ENCODE measurements at places on chromosomes 1 and 21.
A peak's percentile ranks its signal among the peaks of the same experiment; 100 is the strongest.

DNA sequence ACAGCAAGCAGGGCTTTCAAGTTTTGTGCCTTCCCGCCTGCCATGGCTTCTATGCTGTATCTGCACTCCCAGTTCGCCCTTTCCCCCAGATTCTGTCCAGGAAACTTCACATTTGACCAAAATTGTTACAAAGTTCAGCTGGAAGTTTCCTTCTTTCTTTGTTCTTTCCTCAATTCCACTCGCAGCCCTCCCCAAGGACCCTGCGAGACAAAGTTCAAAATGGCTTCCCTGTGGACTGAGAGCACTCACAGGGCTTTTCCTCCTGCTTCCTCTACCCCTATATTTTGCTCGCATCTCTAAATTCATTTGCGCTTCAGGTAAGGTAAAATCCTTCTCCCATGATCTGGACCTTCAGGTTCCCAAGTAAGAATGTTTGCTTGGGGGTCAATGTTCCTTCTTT lies 1348.4 kb upstream of the B3GALT2 start:
- no peak for DNase-seq

GRCh38 chr1:106289265-106289928 lies 767.1 kb upstream of the PRMT6 start:
- no peak for DNase-seq

GRCh38 chr1:232316864-232317263 lies 313.1 kb downstream of the SIPA1L2 start:
- DNase-seq: peak; percentile 34

- DNase-seq: no peak
These were observed 69.5 kb downstream of the DDX20 start for GRCh38 chr1:111825217-111825616.

DNA sequence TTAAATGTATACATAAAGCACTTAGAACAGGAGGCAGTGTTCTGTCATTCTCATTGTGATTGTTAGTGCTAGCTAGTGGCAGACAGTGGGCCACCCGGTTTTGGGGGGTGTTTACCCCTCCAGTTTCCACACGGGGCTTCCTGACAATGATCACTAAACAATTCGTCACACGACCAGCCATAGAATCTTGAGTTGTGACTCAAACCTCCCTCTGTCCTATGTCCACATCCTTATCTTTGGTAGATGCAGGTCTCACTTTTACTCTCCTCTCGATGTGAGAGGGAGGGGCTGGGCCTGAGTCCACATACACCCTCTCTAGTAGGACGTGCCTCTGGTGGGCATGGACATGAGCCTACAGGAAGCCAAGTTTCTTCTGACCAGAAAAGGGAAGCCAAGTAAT lies 92.6 kb upstream of the SSX2IP start:
- DNase-seq: no peak

GRCh38 chr1:110070282-110070669 lies 196 bp downstream of the ALX3 start:
- DNase-seq: no peak

DNA sequence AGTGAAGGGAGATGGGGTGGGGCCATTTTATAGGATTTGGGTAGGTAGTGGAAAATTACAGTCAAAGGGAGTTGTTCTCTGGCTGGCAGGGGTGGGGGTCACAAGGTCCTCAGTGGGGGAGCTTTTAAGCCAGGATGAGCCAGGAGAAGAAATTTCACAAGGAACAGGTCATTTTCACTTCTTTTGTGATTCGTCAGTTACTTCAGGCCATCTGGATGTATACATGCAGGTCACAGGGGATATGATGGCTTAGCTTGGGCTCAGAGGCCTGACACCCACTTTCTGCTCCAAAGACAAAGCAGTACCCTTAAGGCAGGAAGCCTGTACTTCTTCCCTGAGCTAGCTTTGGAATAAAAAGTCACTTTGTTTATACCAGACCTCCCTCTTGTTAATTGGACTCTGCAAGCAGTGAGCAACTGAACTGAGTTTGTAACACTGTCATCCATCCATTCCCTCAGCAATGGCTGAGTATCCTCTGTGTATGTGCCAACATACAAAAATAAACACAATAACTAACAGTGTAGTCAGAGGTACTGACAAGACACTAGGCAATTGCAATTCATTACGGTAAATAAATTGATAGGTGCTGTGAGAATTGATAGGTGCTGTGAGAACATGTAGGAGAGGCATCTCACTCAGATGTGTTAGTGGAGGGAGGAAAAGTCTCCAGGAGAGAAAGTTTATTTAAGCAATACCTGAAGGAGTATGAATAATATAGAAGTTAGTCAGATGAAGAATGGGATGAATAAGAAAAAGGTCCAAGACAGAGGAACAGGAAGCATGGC lies 14.7 kb upstream of the RGS2 start:
- DNase-seq: no peak

DNA sequence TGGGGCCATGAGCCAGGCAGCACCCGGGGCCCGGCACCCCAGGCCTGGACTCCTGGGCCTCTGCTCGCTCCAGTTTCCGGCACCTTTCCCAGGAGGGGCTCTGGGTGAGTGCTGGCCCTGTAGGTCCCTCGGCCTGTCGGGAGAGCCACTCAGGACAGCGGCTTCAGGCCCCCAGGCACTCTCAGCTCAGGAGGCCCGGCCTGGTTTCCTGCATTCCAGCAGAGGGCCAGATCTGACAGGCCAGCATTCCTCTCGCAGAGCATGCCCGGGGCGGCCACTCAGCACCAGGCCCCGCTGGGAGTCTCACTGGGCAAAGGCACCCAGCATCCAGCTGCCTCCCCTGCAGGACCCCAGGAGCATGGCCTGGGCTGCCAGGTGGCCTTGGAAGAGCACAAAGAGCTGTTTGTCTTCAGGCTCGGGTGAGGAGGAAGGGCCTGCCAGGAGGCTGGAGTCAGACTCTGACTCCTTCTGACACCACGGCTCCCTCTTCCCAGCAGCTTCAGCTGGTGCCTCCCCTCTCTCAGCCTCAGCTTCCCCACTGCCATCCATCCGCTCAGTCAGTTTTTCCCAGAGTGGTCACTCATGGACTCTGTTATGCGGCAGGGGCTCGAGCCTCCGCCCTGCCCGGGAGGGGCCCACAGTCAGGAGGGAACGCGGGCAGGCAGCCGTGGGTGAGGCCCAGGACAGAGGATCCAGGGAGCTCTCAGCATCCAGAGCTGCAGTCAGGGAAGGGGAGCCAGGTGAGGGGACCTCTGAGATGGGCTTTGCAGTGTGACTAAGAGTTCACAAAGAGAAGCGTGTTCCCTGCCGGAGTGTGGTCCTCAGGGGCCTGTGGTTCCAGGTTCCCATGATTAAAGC lies 51.7 kb downstream of the WNT9A start:
- peak; percentile 28 for DNase-seq

GRCh38 chr1:117985973-117986372 lies 56.4 kb downstream of the WDR3 start:
- no peak for DNase-seq

GRCh38 chr1:59635097-59635496 lies 179.7 kb upstream of the HOOK1 start:
- no peak for DNase-seq

GRCh38 chr21:40504825-40505224 lies 342.1 kb downstream of the DSCAM start:
- DNase-seq: no peak

GRCh38 chr1:28560886-28561285 lies 8.0 kb downstream of the TRNAU1AP start:
- DNase-seq: no peak

DNA sequence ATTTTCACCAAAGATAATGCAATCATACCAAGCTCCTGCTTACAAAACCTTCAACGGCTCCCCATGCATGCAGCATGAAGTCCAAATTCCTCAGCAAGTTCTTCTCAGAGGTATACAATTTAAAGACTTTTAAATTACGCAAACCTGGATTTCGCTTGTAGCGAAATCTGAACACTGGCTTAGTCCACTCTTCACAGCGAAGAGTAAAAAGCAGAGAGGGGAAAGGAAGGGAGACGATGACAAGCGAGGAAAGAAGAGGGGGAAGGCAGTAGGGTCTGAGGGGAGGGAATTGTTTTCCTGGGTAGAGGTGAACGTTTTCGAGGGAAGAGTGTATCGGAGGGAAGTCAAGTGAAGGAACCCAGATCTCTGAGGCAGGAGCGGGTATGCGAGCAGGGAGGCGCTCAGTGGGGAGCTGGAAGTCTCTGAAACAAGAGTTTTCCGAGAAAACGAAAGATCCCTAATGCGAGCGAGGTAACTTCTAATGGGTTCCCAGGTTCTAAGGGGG lies 790 bp downstream of the TESK2 start:
- DNase-seq: peak; percentile 36

- no peak for DNase-seq
These were observed 53.1 kb downstream of the HNRNPR start for GRCh38 chr1:23290836-23291565.

DNA sequence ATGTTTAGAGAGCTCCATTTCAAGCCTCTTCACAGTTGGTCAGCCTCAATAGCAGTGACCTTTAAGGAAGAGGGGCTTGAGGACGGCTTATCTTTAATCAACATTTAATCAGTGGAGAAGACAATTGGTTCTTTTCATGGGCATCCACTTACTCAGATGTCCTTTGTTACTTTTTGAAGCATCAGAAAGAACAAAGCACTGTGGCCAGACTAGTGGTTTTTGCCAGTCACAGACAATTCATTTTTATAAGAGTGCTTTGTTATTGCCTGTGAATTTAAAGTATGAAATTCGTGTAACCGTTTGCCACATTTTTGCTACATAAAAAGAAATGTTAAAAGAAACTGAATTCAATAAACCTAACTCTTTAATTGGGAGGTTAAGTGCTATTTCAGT lies 222.8 kb downstream of the TPR start:
- DNase-seq: no peak

- DNase-seq: peak; percentile 90
These were observed 159.3 kb upstream of the SGIP1 start for GRCh38 chr1:66374561-66375111.

GRCh38 chr1:8070381-8070811 lies 44.3 kb upstream of the ERRFI1 start:
- DNase-seq: no peak

- DNase-seq: peak; percentile 44
These were observed 1.8 kb upstream of the ELAPOR1 start for GRCh38 chr1:109112056-109112651.

DNA sequence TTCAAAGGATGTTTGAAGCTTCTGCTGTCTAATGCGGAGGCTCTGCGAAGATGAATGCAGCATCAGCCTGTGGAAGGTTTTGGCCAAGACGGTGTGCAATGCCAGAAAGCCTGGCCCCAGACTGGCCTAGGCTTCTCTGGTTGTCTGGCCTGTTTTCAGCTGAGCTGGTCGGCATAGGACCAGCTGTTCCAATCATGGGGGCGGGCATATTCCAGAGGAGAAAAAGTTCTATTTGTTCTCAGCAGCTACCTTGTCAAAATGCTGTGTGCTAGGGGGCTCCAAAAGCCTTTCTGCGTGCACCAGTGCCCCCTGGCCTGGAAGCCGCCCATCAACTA lies 57.6 kb downstream of the TGFB2 start:
- no peak for DNase-seq

DNA sequence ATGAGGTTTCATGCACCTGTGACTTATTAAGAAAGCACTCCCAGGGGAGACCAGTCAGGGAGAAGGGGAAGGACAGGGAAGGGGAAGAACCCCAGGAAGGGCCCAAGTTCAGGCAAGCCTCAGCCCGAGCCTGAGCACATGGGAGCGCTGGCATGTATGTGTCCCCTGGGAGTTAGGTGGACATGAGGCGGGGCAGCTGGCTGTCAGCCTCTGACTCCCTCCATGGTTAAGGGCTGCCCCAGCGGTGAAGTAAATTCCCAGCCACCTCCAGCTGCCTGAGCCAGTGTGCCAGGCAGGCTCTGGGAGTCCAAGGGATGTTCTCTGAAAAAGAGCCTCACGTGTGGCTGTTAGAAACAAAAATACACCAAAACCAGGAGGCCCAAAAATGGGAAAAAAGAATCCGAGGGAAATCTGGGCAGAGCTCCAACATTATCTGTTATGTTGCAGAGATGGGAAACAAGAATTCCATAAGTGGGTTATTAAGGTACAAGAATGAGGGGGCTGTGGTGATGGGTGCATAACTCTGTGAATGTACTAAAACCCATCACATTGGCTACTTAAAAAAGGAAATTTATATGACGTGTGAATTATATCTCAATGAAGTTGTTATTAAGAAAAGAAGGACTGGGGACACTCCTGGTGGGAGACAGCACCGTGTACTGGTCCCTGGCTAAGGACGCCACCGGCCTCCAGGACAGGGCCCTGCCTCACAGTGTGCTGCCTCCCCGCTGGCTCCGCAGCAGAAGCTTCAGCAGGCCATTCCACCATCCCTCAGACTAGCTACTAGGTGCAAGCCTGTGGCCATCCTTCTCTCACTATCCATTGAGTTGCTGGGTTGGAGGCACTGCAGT lies 18.7 kb downstream of the DMRTB1 start:
- no peak for DNase-seq

DNA sequence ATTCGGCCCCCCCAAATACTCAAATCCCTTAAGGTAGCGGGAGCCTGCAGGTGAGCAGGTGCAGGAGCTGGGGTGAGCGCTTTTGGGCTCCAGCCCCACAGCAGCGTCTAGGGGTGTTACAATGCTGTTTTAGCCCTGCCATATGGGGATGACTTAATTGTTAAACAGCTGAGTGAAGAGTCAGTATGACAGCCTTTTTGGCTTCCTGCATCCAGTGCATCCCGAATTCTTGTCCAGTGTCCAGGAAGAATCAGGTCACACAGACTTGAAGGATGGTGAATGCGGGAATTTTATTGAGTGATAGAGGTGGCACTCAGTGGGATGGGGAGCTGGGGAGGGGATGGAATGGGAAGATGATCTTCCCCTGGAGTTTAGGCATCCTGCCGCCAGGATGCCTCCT lies 30.4 kb upstream of the HHAT start:
- no peak for DNase-seq

- DNase-seq: peak; percentile 68
These were observed 1.3 kb downstream of the SMG5 start for GRCh38 chr1:156281281-156281680.

GRCh38 chr1:94205639-94206038 lies 31.7 kb downstream of the ARHGAP29 start:
- peak; percentile 23 for DNase-seq

DNA sequence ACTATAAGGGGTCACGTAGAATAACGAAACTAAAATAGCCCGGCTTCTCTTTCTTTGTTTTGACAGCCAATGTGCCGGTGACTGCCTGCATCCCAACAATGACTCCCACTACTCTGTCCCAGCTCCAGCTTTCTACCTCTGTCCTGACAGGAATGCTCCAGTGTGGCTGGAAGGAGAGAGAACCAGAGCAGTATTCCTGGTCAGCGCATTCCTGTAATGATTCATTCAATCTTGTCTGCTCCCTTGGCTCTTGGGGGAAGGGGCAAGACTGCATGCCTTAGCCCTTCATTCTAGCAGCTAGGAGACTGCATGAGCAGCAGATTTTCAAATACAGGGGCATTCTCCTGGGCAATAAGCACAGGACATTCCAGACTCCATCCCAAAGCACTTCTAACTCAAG lies 132.1 kb upstream of the PRMT6 start:
- DNase-seq: peak; percentile 43
